D721Med (cell line): ENCODE measurements at places on chromosomes 5 and 9.

DNA sequence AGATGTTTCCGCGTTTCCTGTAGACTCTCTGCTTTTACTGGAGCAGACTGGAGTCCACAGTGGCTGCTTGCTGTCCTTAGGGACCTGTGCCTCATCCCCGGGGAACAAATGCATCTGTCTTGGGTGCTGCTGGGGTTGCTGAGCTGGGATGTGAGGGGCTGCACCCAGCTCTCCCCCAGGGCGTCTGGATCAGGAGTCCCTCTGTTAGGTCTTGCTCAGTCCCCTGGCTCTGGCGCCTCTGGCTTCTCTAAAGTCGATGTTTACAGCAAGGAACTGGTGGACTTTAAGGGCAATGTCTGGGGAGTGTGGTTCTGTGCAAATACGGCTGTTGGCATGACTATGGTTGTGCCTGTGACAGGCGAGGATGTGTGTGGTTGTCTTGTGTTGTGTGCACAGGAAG, 91.4 kb downstream of the CACNA1B start:
- DNase-seq: no peak

DNA sequence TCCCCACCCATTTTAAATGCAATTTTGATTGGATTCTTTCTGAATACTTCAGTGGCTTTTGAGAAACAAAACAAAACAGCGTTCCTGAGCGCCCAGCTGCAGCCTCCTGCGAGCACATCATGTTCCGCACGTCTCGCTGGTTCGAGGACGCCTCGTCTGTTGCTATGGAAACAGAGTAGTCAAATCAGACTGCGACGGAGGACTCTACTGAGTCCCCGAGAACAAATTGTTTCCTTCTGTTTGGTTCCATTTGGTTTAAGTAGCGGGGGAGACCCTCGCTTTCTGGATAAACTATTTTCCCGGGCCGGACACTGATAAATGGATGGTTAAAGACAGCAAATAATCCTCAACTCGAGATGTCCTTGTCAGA, 69.0 kb downstream of the SLC28A3 start:
- no peak for DNase-seq

DNA sequence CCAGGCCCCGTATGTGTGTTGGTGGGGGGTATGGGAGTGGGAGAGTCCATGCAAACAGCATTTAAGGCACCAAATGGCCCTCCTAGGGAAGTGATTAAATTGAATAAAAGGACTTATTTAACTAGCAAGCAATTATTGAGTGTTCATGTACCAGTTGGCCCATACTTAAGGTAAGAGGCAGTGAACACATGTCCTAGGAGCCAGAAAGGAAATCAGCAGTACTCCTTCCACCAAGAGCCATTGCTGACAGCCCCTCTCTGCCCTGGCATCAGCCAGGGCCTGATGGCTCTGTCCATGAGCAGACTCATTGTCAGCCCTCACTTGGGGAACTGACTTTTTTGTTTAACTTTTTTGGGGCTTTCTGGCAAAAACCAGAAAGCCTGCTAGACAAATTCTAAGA, 10.4 kb upstream of the SHROOM1 start:
- DNase-seq: no peak

GRCh38 chr9:95333426-95333825, 15.9 kb upstream of the FANCC start:
- no peak for DNase-seq

DNA sequence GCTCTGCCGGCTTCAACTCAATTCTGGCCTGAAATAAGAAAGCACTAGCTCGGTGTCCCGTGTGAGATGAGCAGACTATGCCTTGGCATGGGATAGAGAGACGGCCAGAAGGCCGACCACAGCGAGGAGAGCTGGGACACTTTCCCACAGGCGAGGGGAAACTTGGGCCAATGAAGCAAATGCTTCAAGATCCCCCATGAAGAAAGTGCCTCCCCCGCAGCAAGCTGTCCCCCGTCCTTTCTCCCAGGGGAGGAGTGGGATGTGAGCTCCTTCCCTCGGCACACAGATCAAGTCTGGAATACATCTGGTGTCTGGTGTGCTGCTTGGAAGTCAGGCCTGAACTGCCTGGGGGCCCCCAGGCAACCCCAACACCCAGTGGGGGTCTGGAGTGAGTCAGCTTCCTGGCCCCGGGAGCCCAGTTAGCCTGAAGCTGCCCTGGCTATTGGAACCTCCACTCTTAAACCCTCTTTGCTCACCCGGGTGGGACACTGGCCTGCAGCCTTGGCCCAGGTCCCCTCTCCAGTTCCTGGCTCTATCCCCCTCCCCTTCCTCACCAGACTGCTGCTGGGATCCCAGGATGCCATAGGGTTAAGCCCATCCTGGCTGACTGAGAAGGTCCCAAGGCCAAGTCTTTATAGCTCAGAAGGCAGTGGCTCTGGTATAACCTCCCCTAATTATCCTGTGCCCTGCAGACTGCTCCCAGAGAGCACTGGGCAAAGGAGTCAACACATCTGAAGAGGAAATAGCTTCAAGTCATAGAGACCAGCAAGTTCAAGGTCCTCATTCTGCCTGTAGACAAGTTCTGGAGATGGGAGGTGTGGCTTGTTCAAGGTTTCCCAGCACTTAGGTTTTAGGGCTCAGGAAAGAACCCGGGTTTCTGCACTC, 205.3 kb downstream of the TTLL11 start:
- DNase-seq: no peak

DNA sequence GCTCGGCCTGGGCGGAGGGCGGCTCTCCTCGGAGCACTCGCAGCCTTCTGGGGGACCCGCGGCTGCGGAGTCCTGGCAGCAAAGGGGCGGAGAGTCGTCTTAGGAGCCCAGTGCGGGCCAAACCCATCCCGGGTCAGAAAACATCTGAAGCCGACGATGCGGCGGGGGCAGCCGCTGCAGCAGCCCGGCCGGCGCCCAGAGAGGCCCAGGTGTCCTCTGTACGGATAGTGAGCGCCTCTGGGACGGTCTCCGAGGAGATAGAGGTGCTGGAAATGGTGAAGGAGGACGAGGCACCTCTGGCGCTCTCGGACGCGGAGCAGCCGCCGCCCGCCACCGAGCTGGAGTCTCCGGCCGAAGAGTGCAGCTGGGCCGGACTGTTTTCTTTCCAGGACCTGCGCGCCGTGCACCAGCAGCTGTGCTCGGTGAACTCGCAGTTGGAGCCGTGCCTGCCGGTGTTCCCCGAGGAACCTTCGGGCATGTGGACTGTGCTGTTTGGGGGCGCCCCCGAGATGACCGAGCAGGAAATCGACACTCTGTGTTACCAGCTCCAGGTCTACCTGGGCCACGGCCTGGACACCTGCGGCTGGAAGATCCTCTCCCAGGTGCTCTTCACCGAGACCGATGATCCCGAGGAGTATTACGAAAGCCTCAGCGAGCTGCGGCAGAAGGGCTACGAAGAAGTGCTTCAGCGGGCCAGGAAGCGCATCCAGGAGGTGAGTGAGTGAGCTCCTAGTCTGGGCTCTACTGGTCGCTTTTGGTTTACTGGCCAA, 1.2 kb downstream of the JMY start:
- DNase-seq: no peak

GRCh38 chr9:2311920-2312319, 296.8 kb downstream of the SMARCA2 start:
- no peak for DNase-seq

DNA sequence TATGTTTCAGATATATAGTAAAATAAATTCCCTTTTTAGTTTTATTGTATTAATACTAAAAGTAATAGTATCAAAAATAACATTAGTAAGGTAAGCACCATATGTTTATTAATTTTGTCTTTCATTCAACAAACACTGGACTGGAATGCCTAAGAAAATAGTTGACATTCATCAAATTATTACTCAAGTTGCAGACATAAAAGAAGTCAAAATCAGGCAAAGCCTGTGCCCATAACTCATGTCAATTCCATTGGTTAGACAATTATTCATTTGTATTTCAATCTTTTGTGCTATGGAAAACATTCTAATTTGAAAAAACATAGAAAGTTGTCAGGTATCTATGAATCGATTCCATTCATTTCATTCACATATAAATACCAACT, 158.9 kb downstream of the CEMIP2 start:
- no peak for DNase-seq

DNA sequence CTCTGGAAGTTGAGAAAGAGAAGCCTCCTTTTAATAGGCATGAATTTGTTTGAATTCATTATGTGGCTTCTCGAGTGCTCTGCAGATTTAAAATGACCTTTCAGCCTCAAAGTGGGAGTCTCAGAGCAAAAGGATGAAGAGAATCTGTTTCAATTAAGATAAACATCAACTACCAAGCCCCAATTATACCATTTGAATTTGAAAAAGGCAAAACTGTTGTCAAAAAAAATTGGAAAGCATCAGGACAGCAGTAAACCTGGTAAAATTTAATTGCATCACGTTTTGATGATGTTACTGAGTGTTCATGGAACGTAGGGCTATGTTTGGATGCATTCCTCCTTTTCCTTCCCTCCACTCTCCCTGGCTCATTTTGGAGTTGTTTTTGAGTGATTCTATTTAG, 637.2 kb downstream of the PDE4D start:
- no peak for DNase-seq

GRCh38 chr5:164680812-164681520, 1175.5 kb downstream of the MAT2B start:
- no peak for DNase-seq

- DNase-seq: no peak
These were observed 39.2 kb upstream of the RAB3C start for GRCh38 chr5:58543723-58544122.

DNA sequence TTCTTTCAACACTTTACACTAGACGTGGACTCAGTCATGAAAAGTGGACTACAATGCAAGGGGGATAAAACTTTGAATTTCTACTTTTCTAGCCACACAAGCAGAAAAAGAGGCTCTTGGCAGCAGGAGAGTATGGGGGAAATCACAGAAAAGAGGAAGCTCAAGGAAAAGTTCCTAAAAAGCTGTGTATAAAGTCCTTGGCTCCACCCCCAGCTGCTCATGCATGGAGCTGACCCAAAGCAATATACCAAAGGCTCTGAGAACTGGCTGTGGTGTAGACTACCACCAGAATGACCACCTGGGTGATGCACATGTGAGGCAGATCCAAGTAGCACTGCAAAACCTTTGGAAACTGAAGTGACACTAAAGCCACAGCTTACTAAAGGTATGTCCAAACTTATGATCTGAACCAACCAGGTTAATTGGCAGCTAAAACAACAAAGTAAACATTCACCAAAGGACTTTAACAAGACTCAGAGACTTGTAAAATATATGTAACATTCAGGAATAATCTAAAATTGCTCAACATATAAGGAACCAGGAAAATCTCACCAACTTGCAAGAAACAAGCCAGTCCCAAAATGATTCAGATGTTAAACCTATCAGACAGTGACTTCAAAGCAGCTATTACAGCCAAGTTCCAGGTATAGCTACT, 55.5 kb upstream of the RASGRF2 start:
- no peak for DNase-seq

GRCh38 chr5:154193283-154193682, 2.8 kb downstream of the GALNT10 start:
- no peak for DNase-seq

DNA sequence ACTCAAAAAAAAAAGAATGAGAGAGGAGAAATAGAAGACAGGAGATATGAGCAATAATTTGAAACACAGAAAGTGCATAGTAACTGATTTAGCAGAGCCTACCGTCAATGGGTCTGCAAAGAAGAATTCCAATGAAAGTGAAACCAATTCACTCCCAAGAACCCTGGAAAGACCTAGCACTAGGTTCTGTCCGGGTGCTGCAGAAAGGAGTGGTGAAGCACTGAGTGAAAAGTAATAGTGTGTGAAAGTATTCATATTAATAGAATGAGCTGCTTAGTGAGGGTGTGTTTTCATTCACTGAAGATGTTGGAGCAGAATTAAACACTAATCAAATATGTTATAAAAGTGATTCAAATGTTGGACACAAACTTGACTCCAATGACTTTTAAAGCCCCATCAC, 51.3 kb upstream of the SLC30A5 start:
- DNase-seq: no peak

DNA sequence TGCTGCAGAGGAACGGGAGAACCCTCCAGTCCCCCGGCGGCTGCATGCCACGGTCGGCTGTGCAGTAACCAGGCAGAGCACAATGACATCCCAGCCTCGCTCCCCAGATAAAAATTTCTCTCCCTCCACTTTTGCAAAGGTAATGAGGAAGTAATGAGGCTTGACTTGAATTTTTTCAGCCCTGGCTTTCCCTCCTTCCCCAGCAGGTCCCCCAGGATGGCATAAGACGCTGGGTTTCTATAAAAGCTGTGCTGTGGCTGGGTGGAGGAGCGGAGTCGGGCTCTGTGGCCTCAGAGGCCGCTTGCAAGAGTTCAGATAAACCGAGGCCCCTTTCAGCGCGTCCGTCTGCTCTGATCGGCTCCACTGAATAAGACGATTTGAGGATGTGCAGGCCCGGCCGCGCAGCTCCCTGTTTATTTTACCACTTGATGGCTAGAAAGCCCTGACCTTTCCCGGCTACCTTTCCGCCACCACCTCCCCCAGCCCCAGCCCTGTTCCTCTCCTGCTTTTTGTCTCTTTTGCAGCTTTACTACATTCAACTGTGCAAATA, 351.9 kb upstream of the IRX2 start:
- no peak for DNase-seq

- DNase-seq: no peak
These were observed 424.0 kb upstream of the BRINP1 start for GRCh38 chr9:119793218-119793617.

DNA sequence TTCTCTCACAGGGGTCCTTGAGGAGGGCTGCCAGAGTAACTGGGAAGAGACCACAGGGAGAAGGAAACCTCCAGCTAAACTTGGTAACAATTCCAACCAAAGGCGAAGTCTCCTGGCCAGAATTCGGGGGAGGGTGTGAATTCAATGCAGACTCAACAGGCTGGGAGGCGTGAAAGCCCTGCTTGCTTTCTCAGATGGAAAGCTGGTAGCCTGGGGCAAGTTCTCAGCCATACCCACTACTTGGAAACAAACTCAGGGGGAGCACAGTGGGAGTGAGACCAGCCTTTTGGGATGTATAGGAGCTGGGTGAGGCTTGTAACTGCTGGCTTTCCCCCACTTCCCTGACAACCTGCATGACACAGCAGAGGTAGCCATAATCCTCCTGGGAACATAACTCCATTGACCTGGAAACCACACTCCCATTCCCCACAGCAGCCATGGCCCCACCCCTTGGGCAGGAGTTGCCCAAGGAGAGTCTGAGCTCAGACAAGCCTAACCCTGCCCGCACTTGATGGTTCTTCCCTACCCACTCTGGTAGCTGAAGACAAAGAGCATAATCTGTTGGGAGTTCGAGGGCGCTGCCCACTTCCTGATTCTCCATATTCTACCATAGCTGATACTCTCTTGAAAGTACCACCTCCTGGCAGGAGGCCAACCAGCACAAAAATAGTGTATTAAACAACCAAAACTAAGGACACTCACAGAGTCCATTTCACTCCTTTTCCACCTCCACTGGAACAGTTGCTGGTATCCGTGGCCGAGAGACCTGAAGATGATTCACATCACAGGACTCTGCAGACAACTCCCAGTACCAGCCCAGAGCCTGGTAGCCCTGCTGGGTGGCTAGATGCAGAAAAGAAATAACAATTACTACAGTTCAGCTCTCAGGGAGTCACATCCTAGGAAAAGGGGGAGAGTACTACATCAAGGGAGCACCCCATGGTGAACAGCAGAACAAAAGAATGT, 123.8 kb downstream of the FAM170A start:
- no peak for DNase-seq
